Forelimb muscle (tissue), 1 donor: ENCODE measurements at places on chromosomes 16 and 17. TPM values are rescaled to one million over a fixed set of nuclear protein-coding genes. Genes with fewer than 3 reads are reported as not detected.

GRCh38 chr17:28426081-28426519, 20.1 kb upstream of the SLC46A1 start:
- DNase-seq: no peak

- DNase-seq: no peak
Measured at GRCh38 chr16:57572978-57573728, 30.7 kb downstream of the ADGRG5 start.

DNA sequence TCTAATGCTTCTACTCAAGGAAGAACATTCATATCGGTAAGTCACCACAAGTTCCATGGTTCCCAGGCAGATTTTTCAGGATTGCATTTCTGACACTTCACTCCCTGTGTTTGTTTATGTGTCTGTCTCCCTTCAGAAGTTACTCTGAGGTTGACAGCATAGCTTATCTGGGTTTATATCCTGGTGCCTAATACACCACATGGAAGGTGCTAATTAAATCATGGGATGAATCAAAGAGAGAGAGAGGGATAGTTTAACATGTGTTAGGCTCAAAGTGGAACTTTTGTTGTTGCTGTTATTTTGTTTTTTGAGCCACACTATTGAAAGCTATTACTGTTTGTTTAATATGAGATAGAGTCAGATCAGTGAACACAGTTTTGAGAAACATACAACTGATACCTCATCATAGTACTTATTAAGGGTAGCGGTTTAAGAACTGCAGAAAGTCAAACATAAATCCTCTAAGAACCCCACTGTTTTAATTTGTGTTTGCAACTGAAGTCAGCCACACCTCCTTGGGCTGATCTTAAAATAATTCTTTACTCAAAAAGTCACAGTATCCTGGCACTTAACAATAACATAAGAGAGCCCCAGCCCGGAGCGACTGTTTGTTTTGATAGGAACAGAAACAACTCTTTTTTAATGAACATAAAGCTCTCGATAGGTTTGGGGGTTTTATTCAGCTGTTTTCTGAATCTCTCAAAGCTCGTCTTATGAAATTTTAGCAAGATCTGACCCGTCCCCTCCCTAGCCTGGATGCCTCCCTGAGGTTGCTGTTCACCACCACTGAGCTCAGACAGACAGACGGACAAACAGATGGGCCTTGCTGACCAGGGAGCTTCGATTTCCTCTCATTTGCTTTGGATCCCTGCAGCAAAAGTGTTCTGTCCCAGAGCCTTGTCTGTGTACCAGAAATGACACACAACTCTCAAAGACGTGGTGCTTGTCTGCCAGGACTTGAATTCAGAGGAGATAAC, 98.3 kb upstream of the MYOCD start:
- no peak for DNase-seq

CRLF3 gene
- polyA plus RNA-seq: 10.3 TPM

CHST6 gene
- polyA plus RNA-seq: 2.1 TPM
